Occipital lobe (tissue), 3 donors: ENCODE measurements at places on chromosomes 4 and X. TPM values are rescaled to one million over a fixed set of nuclear protein-coding genes. Genes with fewer than 3 reads are reported as not detected.

- no peak for DNase-seq
Measured at GRCh38 chrX:115579327-115579726, 18.4 kb downstream of the PLS3 start.

GRCh38 chr4:101114936-101115372, 232.4 kb downstream of the PPP3CA start:
- no peak for DNase-seq

GRCh38 chrX:16700734-16701133, 11.7 kb downstream of the CTPS2 start:
- DNase-seq: no peak

GRCh38 chrX:67044866-67045265, 406.0 kb upstream of the EDA2R start:
- no peak for DNase-seq

GRCh38 chr4:103050736-103051436, 25.7 kb downstream of the SLC9B2 start:
- DNase-seq: no peak

DNA sequence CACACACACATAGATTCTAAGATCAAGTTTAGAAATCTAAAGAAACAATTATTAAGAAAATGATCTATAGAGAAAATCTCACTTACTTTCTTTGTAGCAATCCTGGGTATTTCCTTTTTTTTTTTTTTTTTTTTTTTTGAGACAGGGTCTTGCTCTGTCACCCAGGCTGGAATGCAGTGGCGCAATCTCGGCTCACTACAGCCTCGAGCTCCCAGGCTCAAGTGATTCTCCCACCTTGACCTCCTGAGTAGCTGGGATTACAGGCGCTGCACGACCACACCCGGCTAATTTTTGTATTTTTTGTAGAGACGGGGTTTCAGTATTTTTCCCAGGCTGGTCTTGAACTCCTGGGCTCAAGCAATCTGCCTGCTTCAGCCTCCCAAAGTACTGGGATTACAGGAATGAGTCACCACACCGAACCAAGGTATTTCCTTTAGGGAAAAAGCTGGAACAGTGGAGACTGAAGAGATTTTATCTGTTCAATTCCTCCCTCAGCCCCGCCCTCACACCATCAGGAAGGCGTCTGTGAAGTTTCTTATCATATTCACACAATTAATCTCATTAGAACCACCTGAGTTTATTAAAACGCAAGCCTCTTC, at the start of gene TRIML2:
TRIML2 (minus strand) TSS at position 447 of the 599 bp plus-strand sequence. CDS start 4,235 bp downstream, outside the sequence.
- DNase-seq: no peak

DNA sequence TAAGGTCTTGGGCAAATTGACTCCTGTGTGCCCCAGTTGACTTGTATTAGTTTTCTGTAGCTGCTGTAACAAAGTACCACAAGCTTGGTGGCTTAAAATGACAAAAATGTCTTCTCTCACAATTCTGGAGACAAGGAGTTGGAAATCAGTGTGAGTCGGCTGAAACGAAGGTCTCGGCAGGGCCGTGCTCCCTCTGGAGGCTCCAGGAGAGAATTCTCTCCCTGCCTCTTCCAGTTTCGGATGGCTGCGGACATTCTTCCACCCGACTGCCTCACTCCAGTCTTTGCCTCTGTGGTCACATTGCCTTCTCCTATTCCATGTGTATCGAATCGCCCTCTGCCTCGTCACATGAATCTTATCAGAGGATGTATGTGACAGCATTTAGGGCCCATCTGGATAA, 66.0 kb upstream of the PHOX2B start:
- DNase-seq: no peak

- no peak for DNase-seq
Measured at GRCh38 chr4:60885011-60885410, 315.1 kb upstream of the ADGRL3 start.

DNA sequence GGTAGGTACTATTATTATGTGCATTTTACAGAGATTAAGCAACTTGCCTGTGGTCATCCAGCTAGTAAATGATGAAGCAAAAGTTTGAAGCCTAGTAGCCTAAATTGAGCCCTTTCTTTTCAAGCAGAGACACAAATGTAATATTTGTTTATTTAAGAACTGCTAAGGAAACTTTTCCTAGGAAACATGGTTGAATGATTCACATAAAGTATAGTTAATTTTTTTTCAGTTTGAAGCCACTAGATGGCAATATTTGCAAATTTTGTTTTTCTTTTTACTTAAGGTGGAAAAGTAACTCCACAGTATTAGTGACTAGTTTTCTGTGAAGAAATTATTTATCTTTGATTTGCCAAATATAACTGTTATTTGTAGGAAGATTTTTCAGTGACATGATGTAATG, 52.8 kb upstream of the ANKRD17 start:
- no peak for DNase-seq

- DNase-seq: no peak
Measured at GRCh38 chr4:22090661-22091351, 142.2 kb upstream of the KCNIP4 start.

DNA sequence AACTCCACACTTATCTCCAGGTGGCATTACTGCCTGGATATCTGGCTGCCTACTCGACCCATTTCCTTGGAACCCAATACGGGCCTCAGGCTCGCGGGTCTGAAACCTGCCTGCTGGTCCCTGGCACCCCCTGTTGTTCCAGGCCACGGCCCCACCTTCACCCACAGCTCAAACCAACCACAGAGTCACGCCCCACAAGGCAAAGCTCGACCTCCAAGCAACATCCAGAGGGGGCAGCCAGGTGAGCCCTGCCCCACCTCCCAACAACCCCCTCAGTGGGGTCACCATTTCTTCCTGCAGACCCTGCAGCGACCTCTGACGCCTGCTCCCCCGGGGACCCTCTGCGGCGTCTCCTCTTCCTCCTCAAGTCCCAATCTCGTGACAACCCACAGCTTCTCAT, 76.2 kb downstream of the WFS1 start:
- no peak for DNase-seq

GRCh38 chr4:123827511-123827910, 430.9 kb downstream of the SPRY1 start:
- no peak for DNase-seq

DNA sequence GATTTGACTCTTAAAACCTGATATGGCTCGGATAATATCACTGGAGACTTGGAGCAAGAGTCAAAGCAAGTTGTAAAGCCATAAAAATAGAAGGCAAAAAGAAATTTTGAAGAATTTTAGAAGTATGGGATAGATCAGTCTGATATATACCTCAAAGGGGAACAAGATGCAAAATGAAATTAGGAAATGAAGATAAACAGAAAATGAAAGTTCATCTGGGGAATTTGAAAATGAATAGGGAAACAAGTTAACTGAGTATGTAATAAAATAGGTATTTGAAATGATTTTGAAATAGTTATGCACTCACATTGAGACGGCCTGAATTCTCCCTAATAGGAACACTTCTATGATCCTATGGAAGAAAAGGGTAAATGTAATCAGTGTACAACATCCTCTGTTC, 5.7 kb downstream of the CYP2U1 start:
- DNase-seq: no peak

- DNase-seq: no peak
Measured at GRCh38 chr4:33881176-33881575, 2363.1 kb downstream of the ARAP2 start.

DNA sequence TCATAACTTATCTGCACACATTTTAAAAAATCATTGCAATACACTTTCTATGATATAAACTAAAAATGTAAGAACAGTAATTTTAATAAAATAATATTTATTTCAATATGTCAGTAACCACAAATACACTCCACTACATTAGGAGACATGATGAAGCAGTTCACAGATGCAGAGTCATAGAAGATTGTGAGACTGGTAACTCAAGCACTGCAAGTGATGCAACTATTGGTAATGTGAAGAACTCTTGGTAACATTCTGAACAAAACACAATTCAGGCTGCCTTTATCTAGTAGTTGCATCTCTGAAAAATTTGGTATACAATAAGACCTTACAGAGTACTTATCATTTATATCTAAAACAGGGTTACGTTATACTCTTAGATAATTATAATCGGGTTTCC, 52.6 kb upstream of the LRAT start:
- no peak for DNase-seq

GRCh38 chr4:150217192-150217591, 138.9 kb downstream of the DCLK2 start:
- DNase-seq: no peak

DNA sequence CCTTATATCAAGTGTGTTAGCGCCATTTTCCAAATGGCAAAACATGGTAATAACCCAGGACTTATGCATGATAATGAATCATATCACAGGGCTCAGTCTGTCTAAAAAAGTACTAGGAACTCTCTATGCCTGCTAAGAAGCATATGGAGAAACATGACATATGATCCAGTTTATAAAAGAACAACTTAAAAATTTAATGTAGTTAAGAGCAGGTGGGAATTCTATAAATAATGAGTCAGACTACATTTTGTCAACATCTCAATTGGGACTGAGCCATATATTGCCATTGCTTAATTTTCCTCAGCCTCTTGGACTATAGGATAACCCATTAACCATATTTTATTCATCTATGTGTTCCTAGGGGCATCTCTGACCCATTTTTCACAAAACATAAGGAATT, 360.4 kb upstream of the AGA start:
- no peak for DNase-seq

- no peak for DNase-seq
Measured at GRCh38 chr4:180799798-180800197, 1443.4 kb upstream of the TENM3 start.

DNA sequence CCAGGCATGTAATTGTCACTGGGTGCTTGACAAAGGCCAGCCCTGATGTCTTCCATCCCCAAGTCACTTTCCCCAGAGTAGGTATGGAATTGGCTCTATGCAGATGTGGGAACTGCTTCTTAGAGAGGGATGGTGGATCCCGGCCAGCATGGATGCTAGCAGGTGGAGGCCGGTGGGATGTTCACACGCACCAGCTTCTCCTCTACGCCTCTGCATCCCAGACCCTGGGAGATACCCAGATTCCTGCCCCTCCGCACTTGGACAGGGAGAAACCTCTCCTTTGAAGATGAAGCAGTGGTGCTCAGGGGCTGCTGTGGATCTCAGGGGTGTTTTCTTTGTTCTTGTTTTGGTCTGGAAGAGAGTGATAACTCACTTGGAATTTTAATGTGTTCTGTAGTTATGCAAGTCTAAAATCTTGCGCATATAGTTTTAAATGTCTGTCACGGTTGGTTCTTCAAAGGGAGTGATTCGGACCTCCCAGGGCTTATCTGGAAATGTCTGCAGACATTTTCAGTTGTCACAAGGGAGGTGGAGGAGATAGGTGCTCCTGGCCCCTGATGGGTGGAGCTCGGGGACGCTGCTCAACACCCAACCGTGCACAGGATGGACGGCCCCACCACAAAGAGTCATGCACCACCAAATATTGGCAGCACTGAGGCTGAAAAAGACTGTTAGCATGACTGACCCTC, 308.0 kb downstream of the DHRSX start:
- DNase-seq: peak; percentile 8

- no peak for DNase-seq
Measured at GRCh38 chr4:54152846-54153600, 53.1 kb downstream of the GSX2 start.

- DNase-seq: no peak
Measured at GRCh38 chrX:136046295-136047015, 61.2 kb downstream of the SLC9A6 start.

GRCh38 chr4:138943893-138944292, 71.7 kb upstream of the NOCT start:
- no peak for DNase-seq

GRCh38 chrX:150219374-150220185, 143.5 kb upstream of the MAMLD1 start:
- no peak for DNase-seq

- no peak for DNase-seq
Measured at GRCh38 chr4:169634975-169635374, 14.6 kb downstream of the CLCN3 start.

DNA sequence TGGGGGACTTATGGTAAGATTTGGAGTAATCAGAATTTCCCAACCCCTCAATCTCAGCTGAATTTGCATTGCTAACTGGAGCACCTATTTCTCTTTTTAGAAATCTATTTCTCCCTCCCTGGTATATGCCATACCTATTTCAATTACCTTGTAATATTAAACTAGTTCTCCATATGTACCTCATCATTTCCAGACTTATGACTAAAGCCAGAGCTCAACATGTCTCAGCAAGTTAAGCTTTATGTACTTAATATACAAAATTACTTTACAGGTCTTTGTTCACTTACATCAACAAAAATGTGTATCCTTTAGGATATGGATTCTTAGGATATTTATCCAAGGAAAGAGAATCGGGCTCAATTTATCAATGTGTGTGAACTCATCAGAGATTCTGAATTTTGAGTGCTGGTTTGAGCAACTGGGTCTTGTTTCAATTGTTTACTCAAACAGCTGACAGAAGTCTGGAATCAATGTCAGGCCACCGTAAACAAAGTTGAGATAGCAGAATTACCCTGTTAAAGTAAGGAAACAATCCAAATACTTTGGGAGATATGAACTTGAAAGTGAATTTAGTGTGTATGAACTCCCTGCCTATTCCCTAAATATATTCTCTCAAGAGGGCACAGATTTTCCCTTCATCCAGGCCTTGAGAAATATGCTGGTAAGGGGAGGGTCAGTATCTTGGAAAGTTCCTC, 199.6 kb downstream of the VEGFC start:
- no peak for DNase-seq

DNA sequence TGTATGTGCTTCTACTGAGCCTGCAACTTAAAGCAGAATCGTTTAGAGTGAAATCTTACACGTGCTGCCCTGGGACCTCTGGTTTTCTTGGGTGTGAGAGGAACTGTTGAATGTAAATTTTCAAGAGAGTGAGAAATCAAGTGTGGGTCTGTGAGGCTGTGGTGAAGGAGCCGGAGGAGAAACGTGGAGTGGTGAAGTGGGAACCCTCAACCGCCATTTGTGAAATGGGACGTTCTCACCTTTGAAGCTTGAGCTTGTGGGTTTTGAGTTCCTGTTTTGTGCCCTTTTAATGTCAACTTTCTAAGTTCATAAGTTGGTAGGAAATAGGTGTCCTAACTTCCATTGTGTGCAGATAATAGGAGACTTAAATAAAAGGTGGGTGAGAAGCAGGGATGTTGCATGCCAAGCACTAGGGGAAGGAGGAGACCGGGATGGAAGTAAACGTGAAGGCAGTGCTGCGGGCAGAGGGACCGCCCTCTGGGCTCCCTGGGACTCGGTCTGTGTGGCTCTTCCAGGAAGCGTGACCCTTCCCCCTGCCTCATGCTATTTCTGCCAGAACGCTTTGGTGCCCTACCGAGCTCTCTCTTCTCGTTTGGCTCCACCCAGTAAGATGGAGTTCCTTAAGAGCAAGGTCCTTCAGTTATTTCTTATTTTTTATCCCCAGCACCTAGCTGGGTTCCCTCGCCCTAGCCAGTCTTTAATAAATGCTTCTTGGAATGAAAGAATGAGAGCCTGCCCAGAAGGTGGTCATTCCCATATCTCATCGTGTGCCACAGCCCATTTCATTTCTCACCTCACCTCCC, 56.0 kb downstream of the TMEM131L start:
- no peak for DNase-seq

The CAPN6 gene
- 0.31 TPM for total RNA-seq

The PPP1R2C gene
- total RNA-seq: not detected

The INTS6L gene
- 33.1 TPM for total RNA-seq

The FAM199X gene
- 88.1 TPM for total RNA-seq

The UBE2K gene
- 93.7 TPM for total RNA-seq

The PFKFB1 gene
- total RNA-seq: not detected

The ARR3 gene
- not detected for total RNA-seq

The APLN gene
- total RNA-seq: 2.7 TPM

The RBPJ gene
- total RNA-seq: 97.3 TPM

The EFHC2 gene
- 1.9 TPM for total RNA-seq

The GAGE2A gene
- total RNA-seq: not detected

The GAGE13 gene
- not detected for total RNA-seq

The TNMD gene
- total RNA-seq: not detected
